ENCODE measurements at places on chromosomes 16 and 17.

DNA sequence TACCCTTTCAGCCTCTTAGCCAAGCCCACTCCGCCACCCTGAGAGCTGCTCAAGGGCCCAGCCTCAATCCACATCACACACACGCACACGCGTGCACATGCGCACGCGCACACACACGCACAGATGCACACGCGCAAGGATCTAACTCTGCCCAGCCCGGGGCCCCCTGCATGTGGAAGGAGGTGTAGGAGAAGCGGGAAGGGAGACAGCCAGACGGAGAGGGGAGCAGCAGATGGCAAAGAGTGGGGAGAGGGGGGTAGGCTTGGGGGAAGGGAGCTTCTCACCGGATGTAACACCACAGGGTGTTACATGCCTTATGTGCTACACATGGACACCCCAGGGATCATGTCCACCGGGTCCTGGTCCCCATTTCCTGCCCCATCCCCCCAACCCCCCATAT lies 15.3 kb downstream of the DLG4 start:
- peak; percentile 58 for DNase-seq

GRCh38 chr16:63005356-63005755 lies 969.1 kb upstream of the CDH8 start:
- DNase-seq: no peak

- no peak for DNase-seq
These were observed 75.1 kb upstream of the ENDOV start for GRCh38 chr17:80339731-80340456.

DNA sequence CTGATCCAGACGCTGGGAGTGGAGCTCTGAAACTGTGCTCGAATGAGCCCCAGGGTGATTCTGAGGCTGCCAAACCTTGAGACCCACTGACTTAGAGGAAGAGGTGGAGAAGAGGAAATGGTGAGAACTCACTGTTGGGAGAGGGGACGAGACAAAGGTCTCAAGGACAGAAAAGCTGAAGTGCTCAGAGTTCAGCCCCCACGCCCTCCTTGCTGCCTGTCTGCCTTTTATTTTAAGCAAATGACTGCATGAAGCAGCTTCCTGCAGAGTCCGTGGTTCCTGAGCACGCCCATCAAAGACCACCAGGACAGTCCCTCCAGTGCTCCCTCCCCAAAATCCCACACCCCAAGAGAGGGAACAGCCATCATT lies 20.4 kb downstream of the COTL1 start:
- DNase-seq: no peak

- DNase-seq: no peak
These were observed 56.6 kb downstream of the SNX20 start for GRCh38 chr16:50624449-50624970.

DNA sequence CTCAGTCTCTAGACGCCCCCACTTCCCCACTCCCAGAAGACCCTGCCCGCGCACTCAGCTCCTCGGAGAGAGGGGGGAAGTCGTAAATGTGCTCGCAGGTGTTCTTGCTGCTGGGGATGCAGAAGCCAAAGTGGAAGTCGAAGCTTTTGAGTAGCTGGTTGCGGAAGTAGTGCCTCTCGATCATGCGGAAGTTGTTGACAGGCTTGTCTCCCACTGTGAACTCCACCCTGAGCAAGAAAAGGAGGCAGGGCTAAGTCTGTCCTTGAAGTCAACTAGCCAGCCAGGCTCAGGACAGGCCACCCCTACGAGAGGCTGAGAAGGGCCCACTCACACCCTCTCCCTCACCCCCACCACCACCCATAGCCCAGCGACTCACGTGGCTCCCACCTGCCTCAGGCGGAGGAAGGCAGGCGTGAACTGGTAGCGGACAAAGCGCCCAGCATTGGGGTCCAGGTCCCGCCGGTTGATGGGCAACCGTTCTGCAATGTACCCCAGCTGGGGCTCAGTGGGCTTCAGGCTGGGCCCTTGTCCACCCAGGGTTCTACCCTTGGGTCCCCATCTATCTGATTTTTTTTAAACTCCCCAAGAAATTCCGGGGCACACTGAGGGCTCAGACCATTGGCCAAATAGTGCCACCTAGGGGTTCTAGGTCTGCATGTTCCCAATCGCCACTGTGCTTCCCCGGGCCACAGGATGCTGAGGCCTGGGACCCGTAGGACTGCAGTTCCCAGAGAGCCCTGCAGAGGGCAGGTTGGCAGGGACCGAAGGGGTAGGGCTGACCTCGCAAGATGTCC lies 4.6 kb downstream of the UNC119 start:
- DNase-seq: peak; percentile 61

DNA sequence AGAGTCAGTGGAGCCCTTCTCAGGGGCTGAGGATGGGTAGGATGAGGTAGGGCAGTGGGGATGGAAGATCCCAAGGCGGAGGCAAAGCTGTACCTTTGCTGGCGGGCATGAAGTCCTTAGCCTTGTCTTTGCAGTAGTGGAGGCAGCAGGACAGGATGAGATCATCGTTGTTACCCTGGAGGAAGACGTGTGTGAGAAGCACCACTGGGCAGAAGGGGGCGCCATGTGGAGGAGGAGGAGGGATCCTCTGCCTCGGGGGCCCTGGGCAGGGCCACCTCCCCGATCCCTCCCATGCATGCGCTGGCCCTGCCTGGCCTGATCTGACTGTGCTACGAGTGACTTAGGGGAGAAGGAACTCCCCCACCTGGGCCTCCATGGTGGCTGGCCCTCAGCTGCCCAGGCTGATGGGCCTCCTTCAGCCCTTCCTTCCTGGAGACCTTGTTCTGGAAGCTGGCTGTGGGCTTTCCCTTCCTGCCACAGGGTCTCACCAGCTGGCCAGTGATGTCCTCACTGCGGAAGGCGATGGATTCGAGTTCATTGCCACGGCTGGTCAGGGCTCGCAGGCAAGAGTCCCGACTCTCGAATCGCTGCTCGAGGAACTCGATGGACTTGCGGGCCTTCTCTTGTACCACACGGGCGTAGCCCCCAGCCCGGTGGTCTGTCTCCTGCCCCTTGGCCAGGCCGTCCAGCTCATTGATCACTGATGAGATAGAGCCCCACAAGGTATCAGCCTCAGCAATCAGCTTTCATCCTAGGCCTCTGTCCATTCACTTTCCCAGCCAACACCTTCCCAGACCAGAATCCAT lies 10.3 kb downstream of the HIC1 start:
- DNase-seq: peak; percentile 78

- DNase-seq: no peak
These were observed 6.0 kb upstream of the KCNH6 start for GRCh38 chr17:63516910-63517824.

GRCh38 chr17:57606111-57606875 lies 138.8 kb downstream of the CCDC182 start:
- DNase-seq: no peak

DNA sequence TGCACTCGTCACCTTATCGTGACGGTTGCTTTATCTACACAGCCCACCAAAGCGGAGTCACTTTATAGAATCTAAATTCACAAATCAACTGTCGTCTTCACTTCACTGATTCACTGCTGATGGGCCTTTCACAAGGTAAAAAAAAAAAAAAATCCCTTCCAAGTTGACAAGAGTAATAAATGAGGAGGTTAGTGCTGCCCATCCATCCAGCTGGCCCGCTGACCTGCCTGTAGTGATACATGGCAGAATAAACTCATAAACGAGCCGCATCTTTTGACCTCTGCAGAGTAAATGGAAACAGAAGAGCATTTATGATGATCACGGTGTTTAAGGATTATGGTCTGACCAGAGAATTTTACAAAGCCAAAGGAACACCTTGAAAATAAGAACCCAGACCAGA lies 227.3 kb upstream of the IRX5 start:
- DNase-seq: no peak

DNA sequence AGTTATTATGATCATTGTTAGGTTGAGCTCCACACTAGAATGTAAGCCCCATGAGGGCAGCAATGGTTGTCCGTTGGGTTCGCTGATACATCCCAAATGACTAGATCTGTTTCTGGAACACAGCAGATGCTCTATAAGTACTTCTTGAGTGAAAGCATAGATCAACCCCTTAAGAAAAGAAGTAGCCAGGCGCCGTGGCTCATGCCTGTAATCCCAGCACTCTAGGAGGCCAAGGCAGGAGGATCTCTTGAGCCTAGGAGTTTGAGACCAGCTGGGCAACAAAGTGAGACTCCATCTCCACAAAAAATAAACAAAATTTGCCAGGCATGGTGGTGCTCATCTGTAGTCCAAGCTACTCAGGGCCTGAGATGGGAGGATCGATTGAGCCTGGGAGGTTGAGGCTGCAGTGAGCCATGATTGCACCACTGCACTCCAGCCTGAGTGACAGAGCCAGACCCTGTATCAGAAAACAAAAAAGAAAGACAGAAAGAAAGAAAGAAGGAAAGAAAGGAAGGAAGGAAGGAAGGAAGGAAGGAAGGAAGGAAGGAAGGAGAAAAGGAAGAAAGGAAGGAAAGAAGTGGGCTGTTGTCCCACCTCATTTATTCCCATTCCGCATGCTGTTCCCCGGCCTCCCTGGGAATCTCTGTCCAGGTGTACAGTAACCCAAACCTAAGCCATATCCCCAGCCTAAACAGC lies 54.4 kb upstream of the RPL38 start:
- no peak for DNase-seq
